ENCODE measurements at places on chromosomes 3 and 15.

GRCh38 chr3:188796122-188796631, 375.6 kb upstream of the TPRG1 start:
- DNase-seq = no peak

DNA sequence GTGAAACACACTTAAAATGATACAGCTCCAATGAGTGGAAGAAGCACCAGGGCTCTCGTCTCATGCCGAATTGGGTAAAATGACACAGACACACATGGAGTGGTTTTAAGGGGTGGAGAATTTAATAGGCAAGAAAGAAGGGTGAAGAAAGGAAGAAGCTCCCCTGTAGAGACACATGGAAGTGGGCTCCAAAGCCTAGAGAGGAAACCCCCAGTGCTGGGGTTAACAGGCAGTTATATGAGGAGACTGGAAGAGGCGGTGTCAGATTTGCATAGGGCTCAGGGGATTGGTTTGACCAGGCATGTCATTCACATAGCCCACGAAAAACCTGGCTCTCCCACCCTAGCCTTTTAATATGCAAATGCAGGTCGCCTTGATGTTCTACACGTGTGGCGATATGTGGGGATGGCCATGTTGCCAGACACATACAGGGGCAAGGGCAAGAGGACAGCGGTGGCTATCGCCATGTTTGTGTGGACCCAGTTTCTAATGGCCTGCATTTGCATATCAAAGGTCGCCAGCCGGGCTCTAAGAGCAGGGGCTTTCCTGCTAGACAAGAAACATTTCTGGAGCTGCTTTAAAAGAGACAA, 1.9 kb upstream of the DPH6 start:
- no peak for DNase-seq

GRCh38 chr3:190108804-190109203, 11.9 kb downstream of the P3H2 start:
- DNase-seq = no peak

- no peak for DNase-seq
Measured at GRCh38 chr3:69214241-69214640, 91.8 kb upstream of the LMOD3 start.

GRCh38 chr3:52892290-52892624, 5.1 kb downstream of the STIMATE start:
- no peak for DNase-seq

GRCh38 chr3:71585887-71586809, 2.6 kb upstream of the FOXP1 start:
- peak; percentile 16 for DNase-seq

GRCh38 chr3:133540896-133541674, 32.4 kb upstream of the CDV3 start:
- DNase-seq = no peak

- DNase-seq = no peak
Measured at GRCh38 chr3:134707908-134708597, 57.2 kb upstream of the KY start.

- no peak for DNase-seq
Measured at GRCh38 chr15:58142827-58143461, 4.8 kb downstream of the AQP9 start.
